ENCODE measurements at places on chromosomes 1 and 21.

DNA sequence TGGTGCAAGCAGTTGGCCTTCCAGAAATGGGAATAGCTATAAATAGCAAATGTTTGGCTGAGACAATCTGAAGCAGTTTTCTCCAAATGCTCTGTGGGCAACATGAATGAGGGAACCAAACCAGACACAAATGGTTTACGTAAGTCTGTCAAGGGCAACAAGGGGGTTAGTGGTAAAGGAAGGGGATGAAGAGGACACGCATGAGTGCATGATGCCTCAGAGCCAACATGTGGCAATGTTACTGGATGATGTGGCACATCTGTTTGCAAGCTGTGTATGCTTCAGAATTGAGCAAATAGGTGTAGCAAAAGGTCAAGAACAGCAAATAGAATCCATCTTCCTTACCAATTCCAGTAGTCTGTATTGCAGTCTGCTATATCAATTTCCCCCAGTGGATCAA lies 76.3 kb upstream of the LMO4 start:
- DNase-seq = no peak

- no peak for DNase-seq
These were observed 4.2 kb downstream of the OR6K3 start for GRCh38 chr1:158716335-158716734.

- DNase-seq = no peak
These were observed 497.1 kb downstream of the PTPRC start for GRCh38 chr1:199135901-199136300.

DNA sequence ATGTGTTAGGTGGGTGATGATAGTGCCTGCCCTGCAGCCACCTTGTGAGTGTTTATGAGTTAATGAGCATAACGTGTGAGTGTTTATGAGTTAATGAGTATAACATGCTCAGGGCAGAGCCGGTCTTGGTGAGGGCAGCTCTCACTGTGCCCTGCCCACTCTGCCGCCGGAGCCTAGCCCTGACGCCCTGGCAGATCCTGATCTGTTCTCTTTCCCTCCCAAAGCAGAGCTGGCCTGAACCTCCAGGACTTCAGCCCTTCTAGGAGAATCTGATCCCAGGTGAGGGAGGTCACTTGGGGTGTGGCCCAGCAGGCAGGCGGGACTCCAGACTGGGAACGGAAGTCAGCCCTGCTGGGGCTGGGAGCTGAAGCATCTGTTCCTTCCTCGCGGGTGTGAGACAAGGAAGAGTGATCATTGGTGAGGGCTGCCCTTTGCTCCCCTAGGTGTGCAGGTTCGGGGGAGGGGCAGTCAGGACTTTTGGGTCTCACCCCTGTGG lies 5.7 kb downstream of the FBLIM1 start:
- no peak for DNase-seq

DNA sequence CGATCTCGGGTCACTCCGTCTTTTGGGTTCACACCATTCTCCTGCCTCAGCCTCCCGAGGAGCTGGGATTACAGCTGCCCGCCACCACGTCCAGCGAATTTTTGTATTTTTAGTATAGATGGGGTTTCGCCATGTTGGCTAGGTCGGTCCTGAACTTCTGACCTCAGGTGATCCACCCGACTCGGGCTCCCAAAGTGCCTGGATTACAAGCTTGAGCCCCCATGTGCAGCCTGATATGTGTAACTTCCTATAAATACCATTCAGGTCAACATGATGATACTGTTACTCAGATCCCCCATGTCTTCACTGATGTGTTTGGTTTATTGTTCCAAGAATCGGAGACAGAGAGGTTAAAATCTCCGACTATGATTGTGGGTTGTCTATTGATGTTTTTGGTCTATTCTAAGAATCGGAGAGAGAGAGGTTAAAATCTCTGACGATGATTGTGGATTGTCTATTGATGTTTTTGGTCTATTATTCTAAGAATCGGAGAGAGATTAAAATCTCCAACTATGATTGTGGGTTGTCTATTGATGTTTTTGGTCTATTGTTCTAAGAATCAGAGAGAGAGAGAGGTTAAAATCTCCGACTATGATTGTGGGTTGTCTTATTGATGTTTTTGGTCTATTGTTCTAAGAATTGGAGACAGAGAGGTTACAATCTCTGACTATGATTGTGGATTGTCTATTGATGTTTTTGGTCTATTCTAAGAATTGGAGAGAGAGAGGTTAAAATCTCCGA lies 17.0 kb downstream of the C1orf159 start:
- no peak for DNase-seq

DNA sequence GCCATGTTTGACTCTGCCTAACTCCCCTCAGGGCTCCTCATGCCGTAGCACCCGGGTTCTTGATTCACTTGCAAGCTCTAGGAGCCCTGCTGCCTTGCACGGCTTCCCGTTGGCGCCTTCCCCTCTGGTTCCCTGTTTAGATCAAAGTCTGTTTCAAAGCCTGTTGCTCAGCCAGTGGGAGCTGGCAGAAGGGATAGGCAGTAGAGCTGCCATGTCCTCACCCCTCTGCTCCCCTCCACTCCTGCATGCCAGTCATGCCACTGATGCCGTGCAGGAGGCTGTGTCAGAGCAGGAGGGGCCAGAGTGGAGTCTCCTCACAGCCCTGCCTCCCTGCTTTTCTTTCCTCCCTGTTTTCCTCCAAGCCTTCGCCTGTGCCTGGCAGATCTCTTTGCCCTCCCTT lies 26.5 kb downstream of the HMGCS2 start:
- DNase-seq = no peak

- no peak for DNase-seq
These were observed 42.6 kb downstream of the F13B start for GRCh38 chr1:197024460-197024859.

- no peak for DNase-seq
These were observed 158.6 kb upstream of the TMEM51 start for GRCh38 chr1:14994841-14995437.

- no peak for DNase-seq
These were observed 609.0 kb upstream of the PRMT6 start for GRCh38 chr1:106447466-106447865.

DNA sequence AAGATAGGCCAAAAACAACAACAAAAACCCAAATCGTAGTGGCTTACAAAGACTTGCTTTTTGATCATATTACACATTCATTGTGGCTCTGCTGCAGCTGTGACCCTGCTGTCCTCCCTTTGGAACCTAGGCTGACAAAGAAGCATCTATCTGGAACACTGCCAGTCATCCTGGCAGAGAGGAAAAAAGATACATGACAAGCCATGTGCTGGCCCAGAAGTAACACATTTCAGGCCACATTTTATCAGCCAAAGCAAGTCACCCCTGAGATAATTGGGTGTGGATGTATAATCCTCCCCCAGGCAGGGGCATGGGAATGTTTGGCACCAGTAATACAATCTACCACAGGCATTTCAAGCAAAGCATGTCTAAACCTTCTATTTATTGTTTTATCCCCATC lies 37.2 kb upstream of the AGO1 start:
- no peak for DNase-seq

DNA sequence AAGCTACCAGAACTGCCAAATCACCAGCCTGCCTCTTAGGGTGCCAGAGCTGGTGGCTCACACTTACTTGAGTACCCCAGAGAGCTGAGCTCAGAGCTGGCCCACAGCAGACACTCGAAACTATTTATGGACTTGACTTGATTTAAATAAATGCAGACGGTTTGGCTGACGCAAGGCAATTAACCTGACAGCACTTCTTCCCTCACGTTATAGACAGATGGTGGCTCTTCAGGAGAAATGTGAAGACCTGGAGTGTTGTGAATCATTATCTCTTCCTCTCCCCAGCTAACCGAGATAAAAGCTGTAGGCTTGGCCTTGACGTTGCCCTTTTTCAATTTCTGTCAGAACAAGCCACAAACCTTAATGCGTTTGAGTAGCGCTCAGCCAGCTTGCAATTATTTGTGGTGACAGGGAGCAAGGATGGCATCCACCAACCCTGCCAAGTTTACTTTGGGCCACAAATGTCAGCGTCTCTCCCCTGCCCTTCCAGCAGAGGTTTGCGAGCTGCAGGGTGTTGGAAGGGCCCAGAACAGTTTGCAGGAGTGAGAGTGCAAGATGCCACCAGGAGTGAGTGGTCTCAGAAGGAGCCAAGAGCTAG lies 34.0 kb upstream of the BCAR3 start:
- no peak for DNase-seq

DNA sequence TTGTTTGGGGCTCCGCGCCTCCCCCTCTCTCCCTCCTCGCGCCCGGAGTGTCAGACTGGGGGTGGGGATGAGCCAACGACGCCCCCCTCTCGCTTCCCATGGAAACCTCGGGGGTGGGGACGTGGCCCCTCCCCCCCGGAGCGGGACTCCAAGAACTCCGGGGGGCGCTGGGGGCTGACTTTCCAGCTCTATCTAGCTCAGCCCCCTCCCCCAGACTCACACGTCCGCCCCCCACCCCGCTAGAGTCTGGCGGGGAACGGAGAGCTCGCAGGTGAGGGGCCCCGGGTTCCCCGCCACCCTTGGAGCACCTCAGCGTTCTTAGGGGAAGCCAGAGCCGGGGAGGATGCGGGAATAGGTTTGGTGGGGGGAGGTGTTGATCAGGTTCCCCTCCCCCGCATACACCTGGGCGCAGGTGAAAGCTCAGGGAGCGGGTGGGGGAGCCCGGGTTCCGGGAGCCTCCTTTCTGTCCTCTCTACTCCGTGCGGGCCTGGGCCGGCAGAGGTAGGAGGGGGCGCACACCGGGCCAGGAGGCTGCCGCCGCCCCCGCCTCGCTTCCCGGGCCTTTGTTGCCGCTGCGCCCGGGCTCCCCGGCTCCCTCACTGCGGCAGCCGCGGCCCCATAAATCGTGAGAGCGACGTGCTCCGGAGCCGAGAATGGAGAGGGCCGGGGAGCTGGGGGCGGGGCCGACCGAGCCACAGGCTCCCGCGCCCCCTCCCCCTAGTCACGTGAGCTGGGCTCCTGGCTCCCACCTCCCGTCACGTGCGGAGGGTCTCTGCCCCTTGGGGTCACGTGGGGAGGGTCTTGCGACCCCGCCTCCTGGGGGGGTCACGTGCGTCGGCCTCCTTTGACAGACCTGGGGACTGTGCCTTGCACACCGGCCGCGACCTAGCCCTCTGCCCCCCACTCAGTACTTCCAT lies 1.9 kb downstream of the EFNA3 start:
- no peak for DNase-seq

- DNase-seq = no peak
These were observed 51.8 kb upstream of the GFI1 start for GRCh38 chr1:92538413-92539061.

- DNase-seq = no peak
These were observed 99.0 kb downstream of the NFIA start for GRCh38 chr1:61181067-61182038.

- no peak for DNase-seq
These were observed 78.5 kb upstream of the BMP8A start for GRCh38 chr1:39412892-39413291.

- no peak for DNase-seq
These were observed 122.2 kb upstream of the VAMP3 start for GRCh38 chr1:7648761-7649384.

GRCh38 chr1:247906504-247907047 lies 11.2 kb downstream of the OR2W3 start:
- no peak for DNase-seq

- no peak for DNase-seq
These were observed 14.7 kb downstream of the PROX1 start for GRCh38 chr1:214002472-214002871.

DNA sequence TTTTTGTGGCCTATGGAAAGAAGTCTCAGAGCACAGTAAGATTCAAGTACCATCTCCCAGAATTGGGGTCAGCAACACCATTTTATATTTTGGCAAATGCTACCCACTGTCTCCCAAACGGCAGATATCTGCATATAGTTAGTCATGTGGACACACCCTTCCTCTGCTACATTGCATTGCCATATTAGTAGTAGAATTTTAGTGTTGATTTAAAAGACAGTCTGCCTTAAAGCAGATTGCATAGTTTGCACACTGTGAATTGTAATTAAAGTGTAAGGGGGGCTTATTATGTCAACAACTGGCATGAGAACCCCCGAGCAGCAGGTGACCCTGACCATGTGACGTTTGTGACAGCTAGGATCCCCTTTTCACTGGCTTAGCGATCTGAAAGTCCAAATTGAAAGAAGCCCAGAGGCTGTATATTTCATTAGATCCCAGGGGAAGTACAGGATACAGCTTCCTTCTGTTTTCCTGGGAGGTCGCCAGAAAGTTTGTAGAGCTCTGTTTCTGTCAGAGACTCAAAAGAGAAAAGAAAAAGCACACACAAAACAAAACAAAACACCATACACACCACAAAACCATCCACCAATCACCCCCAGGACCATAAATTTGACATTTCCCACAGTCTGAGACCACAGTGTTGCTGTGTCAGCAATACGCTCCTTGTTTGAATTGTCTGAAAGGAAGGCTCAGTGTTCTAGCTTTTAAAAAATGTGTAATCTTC lies 172.4 kb downstream of the NFIA start:
- DNase-seq = no peak

- no peak for DNase-seq
These were observed 14.0 kb upstream of the PTAFR start for GRCh38 chr1:28190337-28190979.

GRCh38 chr1:215779729-215780128 lies 212.6 kb downstream of the KCTD3 start:
- DNase-seq = no peak

- no peak for DNase-seq
These were observed 594 bp upstream of the PANK4 start for GRCh38 chr1:2526824-2527555.

DNA sequence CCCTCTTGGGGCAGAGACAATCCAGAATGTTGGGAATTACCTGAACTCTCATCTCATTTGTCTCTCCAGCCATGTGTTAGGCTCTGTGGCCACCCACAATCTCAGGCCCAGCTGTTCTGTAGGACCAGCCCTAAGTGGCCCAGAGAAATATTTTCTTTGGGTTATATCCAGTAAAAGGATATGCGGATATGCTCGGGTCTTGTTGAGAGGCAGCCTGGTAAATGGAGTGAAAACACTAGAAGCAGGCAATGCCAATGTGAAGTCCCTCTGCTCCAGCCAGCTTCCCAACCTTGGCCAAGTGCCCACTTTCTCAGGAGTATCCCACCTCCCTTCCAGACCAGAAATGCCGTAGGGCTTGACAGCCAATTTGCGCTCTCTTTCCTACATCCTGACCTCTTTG lies 192.2 kb downstream of the ST6GALNAC3 start:
- no peak for DNase-seq

GRCh38 chr1:170853302-170853701 lies 82.0 kb upstream of the MROH9 start:
- DNase-seq = no peak

- no peak for DNase-seq
These were observed 15.6 kb downstream of the ZMPSTE24 start for GRCh38 chr1:40273547-40274166.

DNA sequence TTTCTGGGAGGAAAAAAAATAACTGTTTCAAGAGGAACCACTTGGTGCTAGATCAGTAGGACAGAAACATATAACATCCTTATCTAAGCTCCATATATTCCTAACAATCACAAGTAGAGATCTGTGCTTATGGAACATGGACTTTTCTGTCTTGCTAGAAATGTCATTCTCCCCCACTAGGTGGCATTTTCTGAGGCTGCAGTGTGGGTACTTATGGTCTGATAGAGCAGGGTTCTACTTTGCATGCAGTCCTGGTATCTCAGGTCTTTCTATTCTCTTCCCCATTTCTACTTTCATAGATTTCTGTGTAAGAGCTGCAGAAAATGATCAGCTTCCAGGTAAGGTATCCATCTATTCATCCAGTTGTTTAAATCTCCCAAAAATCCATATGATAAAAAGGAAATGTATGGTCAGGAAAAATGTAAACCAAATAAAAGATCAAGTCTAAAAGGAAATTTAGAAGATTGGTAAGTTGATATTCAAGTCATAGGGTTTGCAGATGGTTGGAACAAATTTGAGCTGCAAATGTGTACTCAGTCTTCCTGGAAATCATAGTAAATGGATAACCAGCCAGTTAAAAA lies 1.5 kb downstream of the ZNF684 start:
- no peak for DNase-seq
